ENCODE measurements at places on chromosomes 7 and 10. TPM values are rescaled to one million over a fixed set of nuclear protein-coding genes. Genes with fewer than 3 reads are reported as not detected.

DNA sequence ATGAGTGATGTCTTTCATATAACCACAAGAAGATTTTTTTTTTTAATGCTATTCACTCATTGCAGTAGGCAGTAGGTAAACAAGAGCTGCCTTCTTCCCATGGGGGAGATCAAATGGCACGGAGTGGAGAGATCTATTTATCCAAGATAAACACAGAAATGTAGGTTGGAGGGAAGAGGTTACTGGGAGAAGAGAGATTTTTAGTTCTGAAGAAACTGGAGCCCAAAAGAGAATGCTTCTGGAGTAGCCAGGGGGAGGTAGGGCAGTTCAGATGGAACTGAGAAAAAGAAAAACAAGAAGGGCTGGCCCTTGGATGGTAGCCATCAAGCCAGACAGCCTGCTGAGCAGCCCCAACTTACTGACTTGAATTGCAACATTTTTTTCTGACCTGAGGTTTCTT lies 270.1 kb upstream of the TPK1 start:
- H3K36me3 ChIP-seq: no peaks in the 10 kb centered on the region
- H3K27ac ChIP-seq: no peak overlapping the region
- no peak overlapping the region for H3K4me3 ChIP-seq
- H3K4me1 ChIP-seq: no peaks in the 10 kb centered on the region

DNA sequence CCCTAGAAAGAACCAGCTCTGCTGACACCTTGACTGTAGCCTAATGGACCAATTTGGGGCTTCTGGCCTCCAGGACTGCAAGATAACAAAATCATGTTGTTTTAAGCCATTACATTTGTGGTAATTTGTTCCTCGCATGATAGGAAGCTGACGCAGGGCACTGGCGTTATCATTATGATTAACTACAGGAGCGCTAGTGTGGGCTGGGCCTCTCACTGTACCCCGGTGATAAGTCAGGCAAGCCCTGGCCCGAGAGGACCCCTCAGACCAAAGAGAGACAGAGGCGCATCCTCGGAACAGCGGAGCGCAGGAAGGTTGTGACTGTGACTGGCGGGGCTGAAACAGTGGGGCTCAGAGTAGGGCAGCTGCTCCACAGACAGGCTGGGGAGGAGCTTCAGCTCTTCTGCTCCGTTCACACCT lies 150.3 kb upstream of the CHST15 start:
- no peak overlapping the region for H3K27ac ChIP-seq
- H3K36me3 ChIP-seq: no peaks in the 10 kb centered on the region
- peaks cover 6% of the 10 kb centered on the region for H3K27me3 ChIP-seq
- H3K4me3 ChIP-seq: no peak overlapping the region
- no peaks in the 10 kb centered on the region for H3K4me1 ChIP-seq

GRCh38 chr7:132783824-132784223 lies 207.6 kb upstream of the PLXNA4 start:
- DNase-seq: no peak
- H3K4me3 ChIP-seq: no peak overlapping the region
- H3K27me3 ChIP-seq: no peaks in the 10 kb centered on the region
- H3K36me3 ChIP-seq: peaks cover 26% of the 10 kb centered on the region
- no peak overlapping the region for H3K27ac ChIP-seq

- H3K27ac ChIP-seq: no peak overlapping the region
- H3K36me3 ChIP-seq: no peaks in the 10 kb centered on the region
- no peaks in the 10 kb centered on the region for H3K4me1 ChIP-seq
- no peak for DNase-seq
- H3K27me3 ChIP-seq: no peaks in the 10 kb centered on the region
Observed at GRCh38 chr10:66455304-66455703, 470.5 kb upstream of the LRRTM3 start.

- DNase-seq: no peak
- H3K4me1 ChIP-seq: no peaks in the 10 kb centered on the region
- no peak overlapping the region for H3K4me3 ChIP-seq
- H3K27ac ChIP-seq: no peak overlapping the region
Observed at GRCh38 chr10:75505840-75506506, 74.5 kb downstream of the LRMDA start.

DNA sequence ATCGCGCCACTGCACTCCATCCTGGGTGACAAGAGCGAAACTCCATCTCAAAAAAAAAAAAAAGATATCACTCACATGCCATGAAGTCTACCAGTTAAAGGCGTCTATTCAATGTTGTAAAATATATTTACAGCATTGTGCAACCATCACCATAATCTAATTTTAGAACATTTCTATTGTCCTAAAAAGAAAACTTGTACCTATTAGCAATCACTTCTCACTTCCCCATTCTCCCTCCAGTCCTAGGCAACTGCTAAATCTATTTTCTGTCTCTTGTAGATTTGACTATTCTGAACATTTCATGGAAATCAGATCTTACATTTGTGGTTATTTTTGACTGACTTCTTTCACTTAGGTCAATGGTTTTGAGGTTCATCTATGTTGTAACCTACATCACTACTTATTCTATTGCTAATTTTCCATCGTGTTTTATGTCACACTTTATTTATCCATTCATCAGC lies 25.2 kb upstream of the OTUD1 start:
- no peak for DNase-seq
- peaks cover 10% of the 10 kb centered on the region for H3K36me3 ChIP-seq
- peaks cover 27% of the 10 kb centered on the region for H3K4me1 ChIP-seq

DNA sequence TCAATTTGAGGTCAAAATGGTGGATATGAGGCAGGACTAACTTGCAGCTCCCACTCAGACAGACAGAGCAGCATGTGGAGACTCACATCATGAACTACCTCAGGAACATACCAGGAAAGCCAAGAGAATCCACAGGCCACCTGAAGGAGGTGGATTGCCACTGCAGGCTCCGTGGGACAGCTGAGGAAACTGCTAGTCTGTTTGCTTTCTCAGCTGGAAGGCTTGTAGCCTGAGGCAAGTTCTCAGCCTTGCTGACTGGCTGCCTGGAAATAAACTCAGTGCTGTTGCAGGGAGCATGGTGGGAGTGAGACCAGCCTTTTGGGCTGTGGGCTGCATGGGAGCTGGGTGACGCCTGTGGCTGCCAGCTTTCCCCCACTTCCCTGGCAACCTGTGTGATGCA lies 202.9 kb downstream of the ZNF248 start:
- no peaks in the 10 kb centered on the region for H3K4me1 ChIP-seq
- H3K36me3 ChIP-seq: no peaks in the 10 kb centered on the region
- no peak overlapping the region for H3K4me3 ChIP-seq
- no peaks in the 10 kb centered on the region for H3K27me3 ChIP-seq

- H3K27ac ChIP-seq: no peak overlapping the region
- no peaks in the 10 kb centered on the region for H3K36me3 ChIP-seq
- H3K27me3 ChIP-seq: no peaks in the 10 kb centered on the region
- no peaks in the 10 kb centered on the region for H3K4me1 ChIP-seq
- DNase-seq: no peak
Observed at GRCh38 chr7:124649397-124650014, 116.1 kb downstream of the GPR37 start.

DNA sequence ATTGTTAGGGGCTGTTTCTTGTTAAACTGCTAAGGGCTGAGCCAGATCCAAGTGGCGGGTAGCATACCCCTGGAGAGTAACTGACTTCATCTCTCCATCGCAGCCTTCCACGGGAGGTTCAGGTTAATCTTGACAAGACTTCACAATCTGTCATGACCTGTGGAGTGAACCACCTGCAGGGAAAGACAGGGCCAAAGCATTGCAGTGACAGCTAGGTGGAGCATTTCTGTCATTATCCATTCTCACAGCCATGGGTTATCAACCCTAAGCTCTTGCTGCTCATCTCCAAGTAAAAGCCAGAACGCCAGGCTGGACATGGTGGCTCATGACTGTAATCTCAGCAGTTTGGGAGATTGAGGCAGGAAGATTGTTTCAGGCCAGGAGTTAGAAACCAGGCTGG lies 17.2 kb downstream of the ABCC2 start:
- H3K36me3 ChIP-seq: no peaks in the 10 kb centered on the region
- H3K4me3 ChIP-seq: no peak overlapping the region

GRCh38 chr7:51186531-51186930 lies 130.1 kb downstream of the COBL start:
- no peak overlapping the region for H3K27ac ChIP-seq
- peaks cover 4% of the 10 kb centered on the region for H3K27me3 ChIP-seq
- no peaks in the 10 kb centered on the region for H3K4me1 ChIP-seq
- DNase-seq: no peak
- no peak overlapping the region for H3K4me3 ChIP-seq
- no peaks in the 10 kb centered on the region for H3K36me3 ChIP-seq

- H3K4me1 ChIP-seq: peaks cover 50% of the 10 kb centered on the region
- H3K4me3 ChIP-seq: no peak overlapping the region
- no peaks in the 10 kb centered on the region for H3K27me3 ChIP-seq
- peaks cover 46% of the 10 kb centered on the region for H3K36me3 ChIP-seq
- H3K27ac ChIP-seq: peak overlapping the region; percentile 77
Observed at GRCh38 chr7:37070471-37070870, 346.2 kb upstream of the AOAH start.

SAMD8 gene
- 17.3 TPM for total RNA-seq

ANKRD61 gene
- not detected for total RNA-seq

CRYGN gene
- 0.12 TPM for total RNA-seq

All from activated naive CD8-positive, alpha-beta T cell treated with anti-CD3 and anti-CD28 coated beads for 36 hours (primary cell).